ENCODE measurements at places on chromosomes 1 and 21.

DNA sequence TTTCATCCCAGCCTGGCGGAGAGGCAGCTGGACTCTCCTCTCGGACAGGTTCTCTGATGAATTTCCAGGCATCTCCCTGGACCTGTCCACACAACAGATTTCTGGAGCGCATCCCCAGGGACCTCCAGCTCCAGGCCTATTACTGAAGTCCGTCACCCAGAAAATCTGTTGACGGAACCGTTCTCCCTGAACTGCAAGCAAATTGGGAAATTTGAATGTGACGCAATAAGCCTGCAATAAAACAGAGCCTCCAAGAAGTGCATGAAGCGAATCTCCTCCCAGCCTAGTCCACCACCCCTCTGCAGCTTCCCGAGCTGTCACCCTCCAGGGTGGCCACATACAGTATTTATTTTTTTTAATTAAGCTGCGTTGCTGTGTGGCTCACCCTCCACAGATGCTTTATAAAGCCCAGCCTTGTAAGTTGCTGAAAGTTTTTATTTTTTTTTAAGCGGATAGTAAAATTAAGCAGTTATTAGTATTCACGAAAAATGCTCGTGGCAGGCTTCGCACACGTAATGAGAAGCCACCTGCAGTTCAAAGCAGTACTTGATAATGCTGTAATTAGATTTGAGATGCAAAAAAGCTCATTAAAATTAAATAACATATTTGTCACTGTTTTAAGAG is 173.3 kb downstream of the CAMTA1 start:
- DNase-seq = no peak

GRCh38 chr1:233230011-233230410 is 65.5 kb downstream of the PCNX2 start:
- DNase-seq = no peak

- DNase-seq = no peak
Observed at GRCh38 chr21:29887313-29888009, 52.3 kb downstream of the GRIK1 start.

- no peak for DNase-seq
Observed at GRCh38 chr1:8147956-8148355, 121.8 kb upstream of the ERRFI1 start.

DNA sequence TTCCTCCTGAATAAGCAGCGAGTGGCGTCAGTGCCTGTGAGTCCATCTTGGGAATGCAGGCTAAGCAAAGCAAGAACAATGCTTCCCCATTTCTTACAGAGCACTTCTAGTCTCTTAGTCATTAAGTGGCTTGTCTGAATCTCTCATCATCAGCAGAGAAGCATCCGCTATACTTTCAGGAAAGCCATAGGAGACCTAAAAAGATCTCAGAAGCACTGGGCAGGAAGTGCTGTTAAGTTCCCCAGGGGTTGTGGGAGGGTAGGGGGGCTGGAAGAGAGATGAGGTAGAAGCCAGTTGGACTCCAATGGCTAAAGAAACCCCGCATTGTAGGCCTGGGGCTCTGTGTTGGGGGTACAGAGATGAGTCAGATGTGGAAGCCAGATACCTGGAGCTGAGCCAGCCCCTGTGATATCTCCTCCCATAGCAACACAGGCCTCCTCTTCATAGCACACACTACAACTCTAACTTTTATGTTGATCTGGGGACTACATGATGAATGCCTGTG is 44.9 kb downstream of the SYT6 start:
- DNase-seq = no peak
